MV-4-11 (cell line): ENCODE measurements at places on chromosomes 7 and 10.

GRCh38 chr10:86195521-86196157, 171.0 kb downstream of the GRID1 start:
- DNase-seq = no peak

DNA sequence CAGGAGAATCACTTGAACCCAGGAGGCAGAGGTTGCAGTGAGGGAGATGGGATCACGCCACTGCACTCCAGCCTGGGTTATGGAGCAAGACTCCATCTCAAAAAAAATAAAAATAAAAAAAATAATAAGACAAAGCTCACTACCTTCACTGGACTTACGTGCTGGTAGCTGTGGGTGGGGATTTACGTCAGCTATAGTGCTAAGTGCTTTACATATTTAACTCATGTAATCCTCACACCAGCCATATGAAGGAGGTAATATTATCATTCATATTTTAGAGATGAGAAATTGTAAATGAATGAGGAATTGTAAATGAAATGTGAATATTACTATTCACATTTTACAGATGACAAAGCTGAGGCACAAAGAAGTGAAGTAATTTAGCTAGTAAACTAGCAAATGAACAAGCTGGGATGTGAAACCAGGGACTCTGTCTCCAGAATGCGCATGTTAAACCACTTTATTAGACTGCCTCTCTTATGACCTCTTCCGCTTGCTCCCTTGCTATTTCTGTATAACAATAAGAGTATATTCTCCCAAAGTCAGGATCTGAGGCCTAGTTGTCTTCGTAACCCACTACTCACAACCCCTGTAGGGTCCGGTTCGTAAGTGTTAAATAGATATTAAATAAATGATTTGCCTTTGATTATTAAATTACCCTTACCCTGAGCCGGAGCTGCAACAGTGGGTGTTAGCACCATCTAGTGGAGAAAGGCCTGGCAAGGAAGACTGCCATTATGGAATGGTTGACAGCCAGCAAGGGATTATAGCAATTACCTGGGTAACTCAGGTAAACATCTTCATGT, 70.2 kb downstream of the HTR7 start:
- DNase-seq = peak; percentile 43

- DNase-seq = no peak
These were observed 539.0 kb downstream of the ZWINT start for GRCh38 chr10:55822096-55822495.

GRCh38 chr7:98802781-98803110, 67.1 kb downstream of the TMEM130 start:
- peak; percentile 40 for DNase-seq

DNA sequence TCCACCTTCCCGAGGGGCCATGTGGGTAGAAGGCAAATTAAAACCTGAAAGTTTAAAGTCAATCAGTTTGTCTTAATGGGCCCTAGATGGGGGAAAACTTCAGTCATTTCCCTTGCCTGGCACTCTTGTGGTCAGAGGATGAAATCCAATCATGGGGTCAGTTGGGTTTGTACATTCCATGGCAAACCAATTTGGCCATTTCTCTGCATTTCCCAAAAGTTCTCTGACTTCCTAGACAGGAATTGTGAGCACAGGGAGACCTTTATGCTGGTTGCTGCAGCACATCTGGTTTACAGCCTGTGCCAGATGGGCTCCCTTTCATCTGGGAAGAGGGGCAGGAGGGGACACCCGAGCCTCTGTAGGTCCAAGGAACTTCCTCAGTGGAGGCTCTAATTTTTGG, 113.0 kb downstream of the CYP26A1 start:
- DNase-seq = no peak

DNA sequence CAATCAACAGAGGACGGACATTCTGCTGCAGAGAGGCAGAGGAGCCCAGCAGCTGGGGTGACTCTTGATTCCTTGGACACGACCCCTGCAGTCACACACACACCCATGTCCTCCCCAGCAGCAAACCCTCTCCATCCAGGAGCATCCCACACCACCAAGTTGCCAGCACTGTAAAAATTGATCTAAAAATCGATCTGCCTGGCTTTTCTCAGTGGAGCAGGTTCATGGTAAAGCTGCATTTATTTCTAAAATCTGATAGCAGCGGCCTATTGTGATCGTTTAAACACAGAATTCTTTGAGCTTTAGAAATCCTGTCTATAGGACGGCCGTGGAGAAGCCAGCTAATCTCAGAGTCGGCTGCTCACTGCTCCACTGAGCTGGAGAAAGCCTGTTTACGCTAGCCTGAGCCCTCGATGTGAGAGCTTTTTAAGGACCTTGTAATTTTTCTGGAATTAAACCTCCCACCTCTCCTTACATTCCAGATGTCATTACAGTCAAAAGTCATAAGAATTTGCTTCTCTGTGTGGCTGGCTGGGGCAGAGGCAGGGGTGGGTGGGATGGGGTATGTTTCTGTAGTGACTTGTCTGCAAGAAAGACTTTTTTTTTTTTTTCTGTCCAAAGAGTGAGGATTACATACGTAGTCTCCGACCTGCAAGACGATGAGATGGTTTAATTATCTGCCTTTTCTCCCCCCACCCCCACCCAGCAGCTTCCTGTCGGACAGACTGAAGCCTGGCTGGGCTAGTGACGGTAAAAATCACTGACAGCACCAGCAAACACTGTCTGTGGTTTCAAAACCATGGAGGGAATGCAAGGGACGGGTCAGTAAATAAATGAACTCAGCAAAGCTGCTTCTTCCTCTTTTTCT, 31.6 kb downstream of the TRIM8 start:
- DNase-seq = peak; percentile 86

DNA sequence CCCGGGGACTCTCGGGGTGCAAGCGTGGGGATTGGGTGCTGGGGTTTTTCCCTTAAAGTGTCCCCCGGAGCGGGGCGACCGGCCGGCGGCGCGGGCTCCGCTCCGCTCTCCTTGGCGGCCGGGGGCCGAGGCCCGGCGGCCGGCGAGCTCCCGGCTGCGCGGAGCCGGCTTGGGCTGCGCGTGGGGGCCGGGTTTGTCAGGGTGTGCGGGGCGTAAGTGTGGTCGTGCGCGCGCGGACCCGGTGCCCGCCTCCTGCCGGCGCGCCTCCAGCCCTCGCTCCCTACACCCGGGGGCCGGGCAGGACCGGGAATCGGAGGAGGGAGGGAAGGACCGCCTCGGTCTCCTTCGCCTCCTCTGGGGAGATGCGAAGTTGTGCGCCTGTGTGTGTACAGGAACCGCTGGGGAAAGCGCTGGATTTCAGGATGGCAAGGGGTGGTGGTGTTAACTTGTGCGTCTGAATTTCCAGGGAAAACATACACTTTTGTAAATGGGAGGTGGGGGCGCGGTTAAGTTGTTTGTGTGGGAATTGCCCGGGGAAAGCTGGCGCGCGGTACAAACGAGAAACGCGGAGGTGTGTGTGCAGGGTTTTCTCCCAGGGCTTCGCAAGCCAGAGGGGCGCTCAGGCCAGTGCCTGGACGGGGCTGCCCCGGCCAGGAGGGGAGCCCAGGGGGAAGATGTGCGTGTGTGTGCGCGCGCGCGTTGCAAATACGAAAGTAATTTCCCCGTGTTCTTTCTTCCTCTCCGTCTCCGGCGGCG, 737 bp downstream of the ZMIZ1 start:
- DNase-seq = peak; percentile 21

- DNase-seq = no peak
These were observed 3.9 kb downstream of the ZNF503 start for GRCh38 chr10:75397496-75398199.

DNA sequence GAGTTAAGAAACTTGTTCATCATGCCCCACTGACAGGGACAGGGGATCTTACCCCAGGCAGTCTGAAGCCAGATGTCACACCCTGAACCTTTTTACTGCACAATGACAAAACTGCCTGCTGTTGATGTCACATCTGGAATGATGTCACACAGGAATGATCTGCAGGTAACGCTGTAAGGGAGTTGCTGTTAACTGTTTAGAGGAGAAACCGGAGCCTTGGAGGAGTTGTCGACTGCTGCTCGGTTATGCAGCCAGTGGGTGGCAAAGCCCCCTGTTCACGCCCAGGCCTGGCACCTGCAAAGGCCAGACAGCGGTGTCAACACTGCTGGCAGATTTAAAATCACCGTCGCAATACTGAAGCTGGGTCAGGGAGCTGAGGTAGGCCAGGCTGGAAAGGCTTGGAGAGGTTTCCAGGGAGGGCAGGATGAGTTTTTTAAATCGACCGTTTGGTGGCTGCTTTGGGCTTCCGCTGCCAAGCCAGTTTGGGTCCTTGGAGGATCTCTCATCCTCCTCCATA, 10.0 kb upstream of the SLIT1 start:
- DNase-seq = peak; percentile 2

GRCh38 chr7:63925262-63925625, 73.4 kb upstream of the ZNF722 start:
- DNase-seq = no peak

DNA sequence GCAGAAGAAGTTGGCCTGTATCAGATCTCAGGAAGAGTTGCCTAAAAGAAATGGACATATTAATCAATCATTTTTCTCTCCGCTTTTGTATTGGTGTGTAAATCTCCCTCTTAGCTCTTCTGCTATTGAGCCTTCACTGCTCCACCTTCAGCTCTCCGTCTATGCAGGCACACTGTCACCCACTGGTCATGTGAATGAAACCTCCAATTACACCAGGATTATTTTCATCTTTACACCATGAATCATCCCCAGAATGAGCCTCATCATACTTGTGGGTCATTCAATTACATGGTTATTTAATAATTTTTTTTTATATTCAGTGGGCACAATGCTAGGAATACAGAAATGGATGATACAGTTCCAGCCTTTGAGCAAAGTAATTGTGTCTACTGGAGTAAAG, 92.6 kb downstream of the LRRC4 start:
- no peak for DNase-seq

DNA sequence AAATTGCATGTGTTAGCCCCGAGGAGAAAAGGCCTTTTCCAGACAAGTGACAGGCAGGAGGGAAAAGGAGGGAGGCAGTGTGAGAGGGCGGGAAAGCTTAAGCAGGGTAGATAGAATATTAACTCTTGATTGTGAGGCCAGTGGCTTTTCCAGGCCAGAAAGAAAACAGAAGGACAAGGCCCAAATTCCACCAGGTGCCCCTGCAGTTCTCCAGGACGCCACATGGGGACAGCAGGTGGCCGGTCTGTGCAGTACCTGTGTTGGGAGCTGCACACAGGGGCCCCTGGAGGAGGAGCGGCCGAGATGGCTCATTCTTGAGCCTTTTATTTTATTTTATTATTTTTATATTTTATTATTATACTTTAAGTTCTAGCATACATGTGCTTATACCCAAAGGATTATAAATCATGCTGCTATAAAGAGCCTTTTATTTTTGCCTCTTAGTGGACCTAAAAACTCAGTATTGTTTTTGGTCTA, 141.3 kb upstream of the KLF14 start:
- DNase-seq = no peak

- DNase-seq = peak; percentile 94
These were observed 93.6 kb downstream of the UBE2H start for GRCh38 chr7:129859183-129859582.

GRCh38 chr10:86443069-86443468, 76.5 kb upstream of the GRID1 start:
- no peak for DNase-seq

GRCh38 chr7:27202862-27203134, 2.9 kb upstream of the HOXA13 start:
- DNase-seq = no peak

GRCh38 chr10:130560116-130560515, 423.9 kb downstream of the GLRX3 start:
- DNase-seq = no peak

DNA sequence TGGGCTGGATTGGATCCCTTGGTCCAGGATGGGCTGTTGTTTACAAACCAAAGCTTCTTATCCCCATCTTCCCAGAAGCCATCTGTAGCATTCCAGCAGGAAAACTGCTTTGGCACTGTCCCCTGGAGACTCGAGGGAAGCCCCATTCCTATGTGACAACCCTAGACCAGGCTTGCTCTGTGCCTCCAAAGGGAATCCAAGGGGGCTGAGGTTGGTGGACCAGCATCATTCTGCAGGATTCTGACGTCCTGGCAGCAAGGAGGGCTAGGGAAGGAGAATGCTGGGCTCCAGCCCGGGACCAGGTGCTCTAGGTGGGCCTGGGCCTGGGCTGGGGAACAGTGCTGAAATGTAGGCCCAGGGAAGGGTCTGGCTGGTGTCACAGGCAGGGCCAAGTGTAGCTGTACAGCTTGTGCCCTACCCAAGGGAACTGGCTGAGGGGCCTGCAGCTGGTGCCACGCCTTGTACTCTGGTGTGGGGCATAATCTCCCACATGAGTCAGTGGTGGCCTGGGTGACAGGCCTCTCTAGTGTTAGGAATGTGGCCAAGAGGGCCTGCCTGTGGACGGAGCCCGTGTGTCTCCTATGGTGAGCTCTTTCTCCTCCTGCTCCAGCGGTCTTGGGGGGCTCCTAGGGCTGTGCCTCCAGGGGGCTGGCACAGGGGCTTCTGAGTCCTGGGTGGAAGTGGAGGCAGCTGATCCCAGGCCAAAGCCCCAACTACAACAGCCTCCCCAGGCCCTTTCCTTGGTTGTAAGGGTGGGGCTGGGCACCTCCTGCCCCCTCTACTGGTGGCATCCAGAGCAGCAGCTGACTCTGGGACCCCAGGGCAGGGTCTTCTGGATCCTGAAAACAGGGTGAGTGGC, 25.2 kb downstream of the TRIM8 start:
- DNase-seq = peak; percentile 20

DNA sequence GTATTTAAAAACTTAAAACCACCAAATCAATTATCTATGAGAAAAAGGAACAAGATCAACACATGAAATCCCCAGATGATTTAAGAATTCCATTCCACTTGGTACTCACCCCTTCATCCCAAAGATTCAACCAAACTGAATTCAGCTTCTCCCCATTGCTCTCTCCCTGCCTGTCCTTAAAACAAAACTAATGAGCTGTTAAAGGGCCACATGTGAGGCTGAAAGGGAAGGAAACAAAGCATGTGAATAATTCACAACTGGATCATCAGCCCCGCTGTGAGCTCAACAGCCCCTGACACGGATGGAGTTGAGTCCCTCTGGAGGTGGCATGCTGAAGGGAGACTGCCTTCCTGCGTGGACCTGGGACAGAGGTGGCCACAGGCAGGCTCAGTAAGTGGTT, 32.9 kb downstream of the VOPP1 start:
- no peak for DNase-seq
